ENCODE measurements at places on chromosomes 4 and X. TPM values are rescaled to one million over a fixed set of nuclear protein-coding genes. Genes with fewer than 3 reads are reported as not detected.

Gene ZXDB
- total RNA-seq = 20.0 TPM

Gene STBD1
- 0.47 TPM for total RNA-seq

Gene MID1IP1
- 21.2 TPM for total RNA-seq

Gene GPR50
- total RNA-seq = not detected

Gene SOD3
- total RNA-seq = not detected

Gene CNKSR2
- total RNA-seq = 200 TPM

Gene ARAP2
- 91.2 TPM for total RNA-seq

Gene TBC1D9
- total RNA-seq = 54.0 TPM

Gene PPARGC1A
- 5.5 TPM for total RNA-seq

Gene CXCL8
- 5.1 TPM for total RNA-seq

Gene TMEM175
- total RNA-seq = 30.3 TPM

Gene TEX13C
- under 0.01 TPM for total RNA-seq

Gene PDE6B
- total RNA-seq = 5.6 TPM

Gene DMP1
- 0.16 TPM for total RNA-seq

Gene ENOPH1
- total RNA-seq = 89.7 TPM

Gene CENPE
- total RNA-seq = 5.0 TPM

Gene ANOS1
- 22.0 TPM for total RNA-seq

Gene GPR173
- total RNA-seq = 27.0 TPM

Gene TEX13B
- not detected for total RNA-seq

Gene SYN1
- 17.5 TPM for total RNA-seq

Gene FREM3
- 0.16 TPM for total RNA-seq

Gene TRIM61
- total RNA-seq = 2.5 TPM

Gene GUCY1B1
- total RNA-seq = 60.8 TPM

Gene ASB12
- total RNA-seq = 0.31 TPM

Gene S100P
- total RNA-seq = 1.6 TPM

Gene YY2
- 0.94 TPM for total RNA-seq

Gene AMER1
- total RNA-seq = 8.9 TPM

Gene SH2D1A
- not detected for total RNA-seq

Gene DIPK2B
- total RNA-seq = 1.7 TPM

Gene TMEM156
- 0.31 TPM for total RNA-seq

Gene SLC10A6
- not detected for total RNA-seq

Gene STS
- 4.4 TPM for total RNA-seq

Gene SLC10A4
- total RNA-seq = 3.9 TPM

Gene RNF175
- 26.7 TPM for total RNA-seq

Gene GABRG1
- 49.9 TPM for total RNA-seq

Gene BANK1
- 0.16 TPM for total RNA-seq
